Activated CD8-positive, alpha-beta memory T cell treated with anti-CD3 and anti-CD28 coated beads for 4 hours (primary cell): ENCODE measurements at places on chromosomes 1 and 21.

DNA sequence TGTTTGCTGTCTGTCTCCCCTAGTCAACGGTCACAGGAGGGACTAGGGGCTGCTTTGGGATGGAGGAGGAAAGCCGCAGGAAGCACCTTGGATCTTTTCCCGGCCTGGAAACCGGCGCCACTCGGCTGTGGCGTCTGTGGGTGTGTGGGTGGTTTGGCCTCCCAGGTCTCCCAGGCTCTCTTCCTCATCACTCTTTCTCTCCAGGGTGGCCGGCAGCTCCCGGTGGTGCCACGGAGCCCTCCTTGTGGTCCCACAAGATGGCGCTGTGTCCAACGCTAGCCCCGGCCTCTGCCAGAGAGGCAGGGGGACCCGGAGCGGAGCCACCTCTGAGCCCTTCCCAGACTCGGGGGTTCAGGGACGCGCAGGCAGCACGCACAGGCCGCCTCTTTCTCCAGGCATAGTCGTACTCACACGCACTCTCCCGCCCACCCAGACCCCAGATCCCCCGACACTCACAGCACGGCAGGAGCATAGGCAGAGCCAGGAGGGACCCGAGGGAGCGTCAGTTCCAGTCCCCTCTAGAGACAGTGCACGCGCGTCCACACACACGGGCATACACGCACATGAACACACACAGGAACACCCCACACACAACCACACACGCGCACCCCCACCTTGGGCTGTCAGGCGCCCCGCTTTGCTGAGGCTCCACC lies 31.2 kb downstream of the CDCP2 start:
- DNase-seq = peak; percentile 31

GRCh38 chr21:39720126-39720778 lies 24.7 kb upstream of the IGSF5 start:
- DNase-seq = no peak

DNA sequence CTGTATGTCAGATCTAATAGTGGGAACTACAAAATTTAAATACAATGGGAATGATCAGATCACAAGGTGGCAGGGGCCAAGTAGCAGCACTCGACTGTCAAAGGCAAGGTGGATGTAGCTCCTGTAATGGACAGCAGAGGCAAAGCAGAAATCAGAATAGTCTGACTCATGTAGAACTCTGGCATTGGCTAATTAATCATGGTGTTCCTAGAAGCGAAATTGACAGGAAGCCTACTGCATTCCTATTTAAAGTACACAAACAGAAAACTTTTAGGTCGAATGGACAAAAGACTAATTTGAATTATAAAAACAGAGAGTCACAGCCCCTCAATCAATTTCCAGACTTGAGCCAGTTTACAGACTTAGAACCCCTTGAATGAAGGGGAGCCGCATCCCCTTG lies 17.4 kb upstream of the IL12RB2 start:
- DNase-seq = no peak

DNA sequence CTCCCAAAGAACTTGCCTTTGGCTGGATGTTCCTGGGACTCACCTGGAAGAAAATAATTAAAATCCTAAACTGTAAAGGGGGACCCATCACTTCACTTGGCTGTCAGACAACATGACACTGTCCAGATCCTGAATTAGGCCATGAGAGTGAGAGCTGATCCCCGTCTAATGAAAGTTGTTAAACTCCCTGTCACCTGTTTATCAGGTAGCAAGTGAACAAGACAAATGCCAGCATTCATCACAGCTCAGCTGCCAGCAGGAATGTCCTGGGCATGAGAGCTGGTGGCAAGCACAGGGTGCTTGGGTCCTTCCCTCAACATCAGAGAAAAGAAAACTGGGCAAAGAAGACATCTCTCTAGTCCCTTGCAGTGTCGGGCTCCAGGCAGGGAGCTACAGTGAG lies 23.8 kb downstream of the PMVK start:
- DNase-seq = no peak

DNA sequence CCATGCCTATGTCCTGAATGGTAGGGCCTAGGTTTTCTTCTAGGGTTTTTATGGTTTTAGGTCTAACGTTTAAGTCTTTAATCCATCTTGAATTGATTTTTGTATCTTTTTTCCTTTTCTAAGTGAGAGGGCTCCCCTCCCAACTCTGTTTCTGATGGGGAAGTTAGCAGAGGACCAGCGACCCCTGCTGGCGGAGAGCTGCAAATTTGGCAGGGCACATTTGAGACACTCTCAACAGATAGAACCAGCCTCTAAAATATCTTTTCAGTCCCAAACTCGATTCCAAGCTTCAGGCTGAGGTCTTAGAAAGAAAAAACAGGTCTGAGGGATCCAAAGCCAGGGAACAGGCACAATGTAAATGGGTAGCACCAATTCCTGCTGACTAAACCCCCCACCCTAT lies 32.5 kb downstream of the LRRC3 start:
- DNase-seq = no peak

DNA sequence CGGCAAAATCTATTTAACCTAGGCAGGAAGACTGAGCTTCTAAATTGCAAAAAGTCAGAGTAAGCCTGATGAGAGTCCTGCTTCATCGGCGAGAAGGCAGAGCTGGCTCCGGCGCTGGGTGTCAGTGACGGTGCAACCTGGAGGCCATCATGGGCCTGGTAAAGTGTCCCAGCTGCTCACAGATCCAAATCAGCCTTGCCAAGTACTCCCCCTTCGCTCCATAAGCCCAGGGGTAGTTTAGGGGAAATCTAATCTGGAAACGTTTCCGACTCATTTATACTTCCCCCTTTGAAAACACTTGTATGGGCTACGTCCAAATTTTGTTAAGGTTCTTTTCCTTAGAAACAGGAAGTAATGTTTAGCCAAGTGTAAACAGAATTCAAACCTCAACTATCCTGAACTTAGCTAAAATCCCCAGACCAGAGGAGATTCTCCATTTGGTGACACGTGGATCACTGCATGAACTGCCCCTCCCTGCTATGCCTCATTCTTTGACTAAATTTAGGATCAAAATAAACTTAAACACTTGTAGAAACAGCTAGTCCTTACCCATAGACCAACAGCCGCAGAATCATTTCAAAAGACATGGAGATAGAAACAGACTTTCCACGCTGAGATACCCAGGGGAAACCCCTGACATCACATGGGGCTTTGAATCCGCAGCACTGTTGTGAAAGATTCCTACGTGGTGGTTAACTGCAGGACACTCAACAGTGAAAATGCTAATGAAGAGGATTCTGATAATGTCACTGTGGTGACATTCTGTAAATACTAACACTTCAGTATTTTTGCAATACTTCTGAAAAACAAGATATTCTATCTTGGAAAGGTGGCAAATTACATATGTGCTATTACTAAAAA lies 172.7 kb downstream of the TGFBR3 start:
- peak; percentile 41 for DNase-seq

- peak; percentile 57 for DNase-seq
Measured at GRCh38 chr21:44892536-44893277, 19.2 kb upstream of the PTTG1IP start.

DNA sequence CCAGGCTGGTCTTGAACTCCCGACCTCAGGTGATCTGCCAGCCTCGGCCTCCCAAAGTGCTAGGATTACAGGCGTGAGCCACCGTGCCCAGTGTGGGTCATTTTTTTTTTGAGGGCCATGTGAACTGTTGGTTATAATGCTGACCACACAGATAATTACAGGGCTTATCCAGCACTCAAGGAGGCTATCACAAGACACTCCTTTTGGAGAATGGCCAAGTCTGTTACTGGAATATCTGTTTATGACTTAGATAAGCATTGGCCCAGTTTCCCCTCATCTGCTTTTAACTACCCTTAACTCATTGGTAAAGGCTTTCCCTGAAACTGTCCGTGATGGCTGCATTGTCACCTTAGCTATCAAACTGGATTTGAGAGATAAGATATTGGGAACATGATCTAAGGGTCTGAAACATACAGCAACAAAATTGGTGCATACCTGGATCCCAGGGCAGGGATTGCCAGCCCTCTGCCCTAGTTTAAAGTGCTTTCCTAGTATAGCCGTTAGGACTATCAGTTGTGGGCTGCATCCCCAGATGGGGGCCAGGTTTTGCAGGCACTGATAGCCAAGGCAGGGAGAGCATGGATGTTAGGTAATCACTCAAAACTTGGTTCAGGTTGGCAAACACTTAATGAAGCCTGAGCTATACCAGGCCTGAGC lies 15.6 kb downstream of the SZT2 start:
- no peak for DNase-seq

DNA sequence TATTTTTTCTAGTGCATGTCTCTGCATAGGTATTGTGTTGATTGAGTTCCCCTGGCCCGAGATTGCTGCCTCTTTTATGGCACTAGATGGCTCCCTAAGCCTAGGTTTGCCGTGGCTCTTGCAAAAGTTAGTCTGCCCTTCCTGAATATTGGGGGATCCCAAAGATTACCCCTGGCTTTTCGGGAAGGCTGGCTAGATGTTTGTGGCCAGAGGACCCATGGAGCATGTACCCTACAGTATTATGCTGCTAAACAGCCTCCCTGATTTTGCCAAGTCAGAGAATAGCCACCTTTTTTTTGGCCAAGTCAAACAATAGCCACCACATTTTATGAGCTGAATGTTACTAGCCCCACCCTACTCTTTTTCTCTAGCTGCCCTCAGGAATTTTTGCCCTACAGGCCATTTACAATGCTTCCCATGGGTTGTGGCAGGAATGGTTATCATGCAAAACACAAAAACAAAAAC lies 343.2 kb downstream of the OLFM3 start:
- DNase-seq = no peak

DNA sequence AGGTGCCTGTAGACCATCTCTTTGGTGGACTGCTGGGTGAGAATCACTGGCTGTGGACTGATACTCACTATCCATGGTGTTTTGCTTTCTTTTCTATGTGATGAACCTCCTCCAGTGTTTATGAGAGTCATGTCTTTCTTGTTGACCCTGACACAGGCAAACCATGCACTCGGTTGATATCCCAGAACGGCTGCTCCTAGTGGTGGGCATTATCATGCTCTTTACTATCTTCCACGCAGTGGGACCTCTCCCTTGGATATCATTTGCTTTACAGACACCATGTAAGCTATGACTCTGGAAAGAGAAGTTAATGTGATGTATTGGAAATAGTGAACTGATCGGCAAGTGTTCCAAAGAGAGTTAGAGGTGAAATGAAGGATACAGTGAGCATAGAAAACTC lies 1455.6 kb downstream of the BRINP3 start:
- no peak for DNase-seq

- DNase-seq = no peak
Measured at GRCh38 chr1:225851805-225852204, 30.4 kb downstream of the TMEM63A start.

DNA sequence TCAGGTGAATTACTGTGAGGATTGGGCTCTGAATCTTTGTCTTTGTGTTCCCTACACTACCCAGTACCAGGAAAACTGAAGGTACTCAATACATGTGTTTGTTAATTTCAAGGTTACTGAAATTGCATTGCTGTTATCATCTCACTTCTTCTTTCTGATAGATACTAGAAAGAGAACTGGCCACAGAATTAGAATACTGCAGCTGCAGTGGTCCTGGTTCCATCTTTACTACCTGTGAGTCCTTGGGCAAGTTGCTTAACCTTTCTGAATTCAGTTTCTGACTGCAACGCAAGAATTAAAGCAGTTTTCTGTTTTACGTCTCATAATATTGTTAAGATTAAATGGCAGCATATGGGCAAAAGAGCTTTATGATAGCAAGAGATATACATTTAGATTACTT lies 263.5 kb downstream of the LMO4 start:
- no peak for DNase-seq

GRCh38 chr1:109163551-109163950 lies 49.6 kb downstream of the ELAPOR1 start:
- no peak for DNase-seq

GRCh38 chr21:35259457-35259856 lies 210.4 kb upstream of the RUNX1 start:
- no peak for DNase-seq

- DNase-seq = no peak
Measured at GRCh38 chr1:110060662-110061060, 9.8 kb downstream of the ALX3 start.

GRCh38 chr1:50783286-50783685 lies 176.8 kb downstream of the FAF1 start:
- no peak for DNase-seq

DNA sequence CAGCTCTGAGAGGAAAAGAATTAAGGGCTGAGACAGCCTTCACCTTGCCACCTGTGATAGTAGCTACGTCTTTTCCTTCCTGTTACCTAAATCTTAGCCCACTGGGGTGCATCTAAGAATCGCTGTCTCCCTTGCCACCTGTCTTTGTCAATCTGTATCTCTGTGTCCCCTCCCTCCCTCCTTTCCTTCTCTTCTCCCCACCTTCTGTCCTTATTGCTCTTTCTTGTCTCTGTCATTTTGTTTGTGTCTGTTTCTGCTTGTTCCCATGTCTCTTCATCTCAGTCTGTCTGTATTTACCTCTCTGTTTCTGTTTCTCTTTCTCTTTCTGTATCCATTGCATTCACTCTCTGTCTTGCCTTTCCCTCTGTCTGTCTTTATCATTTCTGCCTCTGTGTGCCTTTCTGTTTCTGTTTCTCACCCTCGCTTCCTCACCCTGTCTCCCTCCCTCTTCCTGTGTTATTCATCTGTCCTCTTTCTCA lies 30.2 kb downstream of the SLC22A15 start:
- no peak for DNase-seq

DNA sequence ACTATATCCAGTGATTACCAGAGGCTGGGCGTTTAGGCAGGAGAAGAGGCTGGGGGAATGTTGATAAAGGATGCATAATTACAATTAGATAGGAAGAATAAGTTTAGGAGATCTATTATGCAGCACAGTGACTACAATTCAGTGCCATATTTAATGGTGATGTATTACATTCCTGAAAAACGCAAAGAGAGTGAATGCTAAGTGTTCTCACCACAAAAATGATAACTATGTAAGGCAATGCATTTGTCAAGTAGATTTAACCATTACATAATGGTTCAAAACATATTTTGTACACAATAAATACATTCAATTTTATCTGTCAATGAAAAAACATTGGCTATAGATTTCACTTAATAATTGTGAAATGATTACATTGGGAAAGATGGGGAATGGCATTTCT lies 548.9 kb downstream of the NUF2 start:
- DNase-seq = no peak

- DNase-seq = no peak
Measured at GRCh38 chr1:153417136-153417888, 992 bp downstream of the S100A7A start.

DNA sequence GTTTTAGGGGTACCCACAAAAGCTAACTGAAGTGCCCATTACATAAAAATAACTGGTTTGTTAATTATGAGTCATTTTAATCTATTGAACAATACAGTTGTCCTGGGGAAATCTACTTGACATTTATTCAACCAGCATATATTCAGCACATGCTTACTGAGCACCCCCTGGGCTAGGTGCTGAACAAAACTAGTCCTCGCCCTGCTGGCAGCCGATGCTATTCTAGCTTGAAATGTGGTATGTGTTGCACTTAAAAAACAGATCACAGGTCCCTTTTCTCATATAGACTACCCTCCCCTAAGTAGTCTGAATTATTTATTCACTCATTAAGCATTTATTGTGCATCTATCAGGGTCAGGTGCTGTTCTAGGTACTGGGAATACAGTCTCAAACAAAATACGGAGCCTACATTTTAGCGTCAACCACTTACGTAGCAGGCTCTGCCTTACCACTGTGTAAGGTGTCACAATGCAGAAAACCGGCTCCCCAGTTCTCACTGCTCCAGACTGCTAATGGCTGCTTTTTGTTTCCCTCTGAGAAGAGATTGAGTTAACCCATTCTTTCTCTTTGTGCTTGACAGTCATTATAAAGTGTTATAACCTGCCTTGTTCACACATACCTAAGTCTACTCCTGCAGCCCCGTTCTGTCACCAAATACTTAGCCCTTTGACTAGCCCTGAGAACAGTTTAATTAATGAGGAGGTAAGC lies 57.1 kb downstream of the ADCY10 start:
- DNase-seq = no peak

- no peak for DNase-seq
Measured at GRCh38 chr21:29368906-29369305, 70.2 kb downstream of the BACH1 start.
